ENCODE measurements at places on chromosomes 16 and 17.

DNA sequence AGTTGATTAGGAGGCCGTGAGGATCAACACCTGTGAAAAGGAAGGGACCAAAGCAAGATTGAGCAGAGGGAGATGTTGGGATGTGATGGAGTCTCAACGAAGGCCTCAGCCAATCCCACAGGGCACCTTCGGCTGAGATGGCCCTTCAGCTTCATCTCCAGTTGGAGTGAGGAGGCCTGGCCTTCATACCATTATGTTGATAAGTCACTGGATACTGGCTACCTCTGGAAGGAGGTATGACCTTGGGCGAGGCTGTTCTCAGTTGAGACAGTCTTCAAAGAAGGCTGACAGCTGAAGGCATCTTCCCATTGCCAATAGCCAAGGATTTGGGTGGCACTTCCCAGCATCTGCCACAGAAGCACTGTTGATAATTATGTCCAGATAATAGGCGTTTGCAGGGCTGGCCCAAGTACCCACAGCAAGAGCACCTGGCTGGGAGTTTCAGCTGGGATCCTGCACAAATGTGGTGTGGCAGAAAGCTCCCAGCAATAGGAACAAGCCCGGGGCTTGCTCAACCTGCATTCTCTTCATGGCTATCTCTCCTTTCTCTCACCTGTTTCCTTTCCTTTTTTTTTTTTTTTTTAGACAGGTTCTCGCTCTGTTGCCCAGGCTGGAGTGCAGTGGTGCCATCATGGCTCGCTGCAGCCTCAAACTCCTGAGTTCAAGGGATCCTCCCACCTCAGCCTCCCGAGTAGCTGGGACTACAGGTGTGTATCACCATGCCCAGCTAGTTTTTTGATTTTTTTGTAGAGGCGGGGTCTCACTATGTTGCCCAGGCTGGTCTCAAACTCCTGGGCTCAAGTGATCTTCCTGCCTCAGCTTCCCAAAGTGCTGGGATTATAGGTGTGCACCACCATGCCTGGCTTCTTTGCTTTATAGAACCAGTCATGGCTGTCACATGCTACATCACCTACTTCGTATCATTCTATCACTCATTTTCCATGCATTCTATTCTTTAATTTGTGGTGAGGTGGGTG lies 18.2 kb upstream of the MAP3K14 start:
- no peak for DNase-seq

- peak; percentile 74 for DNase-seq
These were observed 44.9 kb upstream of the DNAJA2 start for GRCh38 chr16:47018223-47018891.

- DNase-seq: no peak
These were observed 37.7 kb downstream of the IST1 start for GRCh38 chr16:71933017-71933416.

GRCh38 chr16:72400257-72401083 lies 228.5 kb upstream of the PMFBP1 start:
- DNase-seq: peak; percentile 62

GRCh38 chr17:9209781-9210370 lies 188.6 kb downstream of the NTN1 start:
- no peak for DNase-seq

GRCh38 chr17:83029571-83029970 lies 49.8 kb upstream of the METRNL start:
- no peak for DNase-seq

DNA sequence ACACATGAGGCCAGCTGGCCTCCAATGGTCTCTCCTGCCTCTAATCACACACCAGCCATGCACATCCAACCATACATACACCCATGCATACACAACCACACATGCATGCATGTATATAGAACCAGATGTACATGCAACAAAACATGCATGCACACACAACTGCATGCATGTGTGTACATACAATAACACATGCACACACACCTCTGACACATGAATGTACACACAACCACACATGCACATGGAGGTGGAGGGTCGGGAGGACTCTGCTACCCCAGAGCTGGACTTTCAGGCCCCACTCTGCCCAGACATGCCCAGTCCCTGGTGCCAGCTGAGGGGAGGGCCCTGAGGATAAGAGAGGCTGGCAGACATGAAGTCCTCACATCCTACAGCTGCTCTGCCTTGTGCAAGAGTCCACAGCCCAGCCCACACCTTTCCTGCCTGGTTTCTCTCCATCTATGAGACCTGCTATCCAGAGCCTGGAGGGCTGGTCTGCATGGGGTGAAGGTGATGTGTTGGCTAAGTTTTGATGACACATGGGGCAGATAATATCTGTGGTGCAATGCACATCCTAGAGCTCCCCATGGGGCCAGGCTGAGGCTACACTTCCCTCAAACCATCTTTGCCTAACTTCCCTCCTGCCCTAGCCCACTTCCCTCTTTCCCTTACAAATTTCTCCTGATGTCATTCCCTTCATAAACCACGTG lies 50.9 kb upstream of the SDK2 start:
- no peak for DNase-seq

DNA sequence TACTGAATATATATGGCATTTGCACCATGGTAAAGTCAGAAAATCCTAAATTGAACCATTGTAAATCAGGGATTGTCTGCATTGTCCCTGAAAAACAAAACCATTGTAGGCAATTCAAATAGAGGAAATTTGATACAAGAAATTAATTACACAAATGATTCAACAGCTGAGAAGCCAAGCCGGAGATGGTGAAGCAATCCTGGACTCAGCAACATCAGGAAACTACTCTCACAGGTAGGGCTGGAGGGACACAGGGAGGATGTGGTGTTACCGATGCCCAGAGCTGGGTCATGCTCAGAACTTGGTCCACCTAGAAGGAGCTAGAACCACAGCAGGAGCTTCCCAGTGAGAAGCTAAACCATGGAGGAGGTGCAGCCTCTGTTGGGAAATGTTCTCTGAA lies 18.5 kb upstream of the SCNN1B start:
- no peak for DNase-seq

- no peak for DNase-seq
These were observed 28.8 kb downstream of the ANKFN1 start for GRCh38 chr17:56182081-56182480.

DNA sequence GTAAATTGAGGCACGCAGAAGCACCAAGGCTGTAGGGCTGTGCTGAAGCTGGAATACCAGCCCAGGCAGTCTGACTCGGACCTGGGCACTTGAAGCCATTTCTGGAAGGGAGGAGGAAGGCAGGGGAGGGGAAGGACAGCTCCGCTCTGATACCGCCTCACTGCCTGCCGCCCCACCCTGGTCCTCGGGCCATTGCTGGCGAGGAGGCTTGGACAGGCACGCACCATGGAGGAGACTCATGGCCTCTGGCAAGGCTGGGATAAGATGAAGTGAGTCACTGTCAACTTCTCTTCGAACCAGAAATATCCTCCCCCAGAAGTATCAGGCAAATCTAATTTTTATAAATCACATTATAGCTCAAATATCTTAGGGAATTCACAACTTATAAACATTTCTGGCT lies 81.3 kb downstream of the SDK2 start:
- DNase-seq: no peak

DNA sequence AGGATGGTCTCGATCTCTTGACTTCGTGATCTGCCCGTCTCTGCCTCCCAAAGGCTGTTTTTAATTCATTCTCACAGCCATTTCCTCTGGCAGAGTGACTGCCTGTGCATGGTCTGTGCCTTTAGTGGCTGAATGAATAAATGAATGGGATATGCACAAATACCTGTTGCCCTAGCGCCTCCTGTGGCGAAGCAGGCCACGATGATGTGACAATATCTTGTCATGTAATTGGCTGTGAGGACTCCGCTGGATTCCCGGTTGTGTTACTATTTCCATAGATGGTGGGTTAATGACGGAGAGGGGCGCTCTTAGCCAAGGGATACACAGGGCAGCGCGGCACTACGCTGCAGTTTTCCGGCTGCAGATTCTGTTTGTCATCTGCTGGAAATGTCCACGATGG lies 26.8 kb upstream of the ENDOV start:
- no peak for DNase-seq

DNA sequence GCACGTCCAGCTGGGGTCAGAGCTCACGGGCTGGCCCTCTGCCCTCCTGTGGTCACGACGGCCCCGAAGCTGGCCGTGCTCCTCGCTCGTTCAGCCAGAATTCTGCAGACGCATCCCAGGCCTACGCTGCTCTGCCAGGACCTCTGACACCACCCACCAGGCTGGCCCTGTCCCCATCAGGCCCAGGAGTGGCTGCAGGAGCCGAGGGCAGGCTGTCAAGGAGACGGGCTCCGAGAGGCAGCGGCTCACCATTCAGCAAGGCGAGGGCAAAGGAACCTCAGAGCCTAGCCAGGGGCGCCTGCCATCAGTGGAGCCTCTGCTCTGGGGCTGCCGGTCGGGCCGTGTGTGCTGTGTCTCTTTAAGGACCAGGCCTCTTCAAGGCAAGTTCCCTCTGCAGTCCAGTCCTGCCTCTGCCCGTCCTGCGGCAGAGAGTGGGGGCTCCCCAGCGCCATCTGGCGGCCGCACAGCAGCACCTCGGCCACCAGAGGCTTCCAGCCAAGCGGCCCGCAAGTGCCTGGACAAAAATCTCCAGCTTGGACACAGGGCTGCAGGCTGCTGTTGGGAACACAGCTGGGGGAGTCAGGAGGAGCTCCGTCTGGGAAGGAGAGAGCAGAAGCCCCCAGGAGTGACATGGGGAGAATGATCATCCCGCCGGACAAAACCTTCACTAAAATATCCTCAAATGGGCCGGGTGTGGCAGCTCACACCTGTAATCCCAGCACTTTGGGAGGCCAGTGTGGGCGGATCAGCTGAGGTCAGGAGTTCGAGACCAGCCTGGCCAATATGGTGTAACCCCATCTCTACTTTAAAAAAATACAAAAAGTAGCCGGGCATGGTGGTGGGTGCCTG lies 7.4 kb upstream of the ABR start:
- DNase-seq: peak; percentile 86

DNA sequence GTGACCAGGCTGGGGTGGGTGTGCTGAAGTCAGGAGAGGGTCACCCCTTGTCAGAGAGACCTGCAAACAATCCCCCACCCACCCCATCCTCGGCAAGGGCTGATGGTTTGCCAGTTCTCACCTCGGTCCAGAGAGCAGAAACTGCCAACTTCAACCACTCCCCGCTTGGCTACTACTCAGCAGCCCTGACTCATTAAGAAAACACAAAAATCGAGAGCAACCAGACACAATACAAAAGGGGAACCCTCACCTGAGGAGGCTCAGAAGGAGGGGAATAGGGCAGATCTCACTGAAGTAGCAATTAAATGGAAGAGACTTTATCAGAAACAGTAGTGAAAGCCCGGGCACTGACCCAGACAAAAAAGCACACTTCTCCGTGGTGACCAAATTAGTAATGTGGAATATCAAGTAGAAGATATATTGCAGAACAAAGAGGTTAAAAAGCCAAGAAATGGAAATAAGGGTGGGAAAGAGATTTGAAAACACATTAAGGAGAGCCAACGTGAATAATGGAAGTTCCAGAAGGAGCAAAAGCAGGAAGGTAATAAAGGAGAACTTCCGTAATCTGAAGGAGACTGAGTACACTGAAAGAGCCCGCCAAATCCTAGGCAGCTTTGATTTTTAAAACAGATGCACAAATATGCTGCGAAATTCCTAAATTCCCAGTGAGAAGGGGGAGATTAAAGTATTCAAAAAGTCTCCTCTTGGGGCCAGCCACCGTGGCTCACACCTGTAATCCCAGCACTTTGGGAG lies 23.6 kb downstream of the CENPV start:
- DNase-seq: no peak

Measured in T47D (cell line).